ENCODE measurements at places on chromosomes 5 and 9.

DNA sequence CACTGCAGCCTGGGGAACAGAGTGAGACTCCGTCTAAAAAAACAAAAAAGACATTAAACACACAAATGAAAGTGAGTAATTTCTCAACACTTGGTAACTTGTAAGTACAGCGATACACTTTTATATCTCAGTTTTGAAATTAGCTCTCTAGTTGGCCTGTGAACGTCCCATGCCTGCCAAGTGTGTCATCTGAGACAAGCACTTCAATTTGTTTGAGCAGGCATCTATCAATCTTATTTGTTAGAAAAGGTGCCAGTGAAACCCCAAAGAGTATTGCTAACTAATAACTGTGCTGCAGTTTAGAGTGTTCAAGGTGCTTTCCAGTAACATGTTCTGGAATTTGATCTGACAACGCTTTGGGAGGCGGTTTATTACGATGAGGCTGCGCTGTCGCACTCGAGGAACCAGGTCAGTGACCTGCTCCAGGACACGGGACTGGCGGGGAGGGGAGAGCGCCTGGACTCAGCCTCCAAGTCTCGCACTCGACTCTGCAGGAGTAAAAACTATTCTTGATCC lies 1.1 kb upstream of the SPIN1 start:
- DNase-seq = no peak

DNA sequence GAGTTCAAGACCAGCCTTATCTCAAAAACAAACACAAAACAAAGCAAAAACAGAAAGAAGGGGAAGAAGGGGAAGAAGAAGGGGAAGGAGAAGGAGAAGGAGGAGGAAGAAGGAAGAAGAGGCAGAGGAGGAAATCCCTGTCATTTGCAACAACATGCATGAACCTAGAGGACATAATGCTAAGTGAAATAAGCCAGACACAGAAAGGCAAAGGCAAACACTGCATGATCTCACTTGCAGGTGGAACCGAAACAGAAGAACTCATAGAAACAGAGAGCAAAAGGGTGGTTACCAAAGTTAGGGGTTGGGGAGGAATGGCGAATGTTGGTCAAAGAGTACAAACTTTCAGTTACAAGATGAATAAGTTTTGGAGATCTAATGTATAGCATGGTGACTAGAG lies 135.4 kb downstream of the UGCG start:
- DNase-seq = no peak

DNA sequence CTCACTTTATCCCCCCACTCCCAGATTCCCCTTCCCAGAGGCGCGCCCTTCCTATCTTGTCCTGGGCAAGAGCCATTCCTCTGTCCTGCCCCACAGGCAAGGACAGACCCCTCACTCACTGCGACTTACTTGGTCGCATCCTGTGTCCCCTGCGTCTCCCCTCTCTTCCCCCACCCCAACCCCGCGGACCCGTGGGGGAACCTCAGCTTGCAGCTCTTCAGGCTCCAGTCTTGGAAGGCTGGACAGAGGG lies 542 bp downstream of the GGTA1 start:
- no peak for DNase-seq

DNA sequence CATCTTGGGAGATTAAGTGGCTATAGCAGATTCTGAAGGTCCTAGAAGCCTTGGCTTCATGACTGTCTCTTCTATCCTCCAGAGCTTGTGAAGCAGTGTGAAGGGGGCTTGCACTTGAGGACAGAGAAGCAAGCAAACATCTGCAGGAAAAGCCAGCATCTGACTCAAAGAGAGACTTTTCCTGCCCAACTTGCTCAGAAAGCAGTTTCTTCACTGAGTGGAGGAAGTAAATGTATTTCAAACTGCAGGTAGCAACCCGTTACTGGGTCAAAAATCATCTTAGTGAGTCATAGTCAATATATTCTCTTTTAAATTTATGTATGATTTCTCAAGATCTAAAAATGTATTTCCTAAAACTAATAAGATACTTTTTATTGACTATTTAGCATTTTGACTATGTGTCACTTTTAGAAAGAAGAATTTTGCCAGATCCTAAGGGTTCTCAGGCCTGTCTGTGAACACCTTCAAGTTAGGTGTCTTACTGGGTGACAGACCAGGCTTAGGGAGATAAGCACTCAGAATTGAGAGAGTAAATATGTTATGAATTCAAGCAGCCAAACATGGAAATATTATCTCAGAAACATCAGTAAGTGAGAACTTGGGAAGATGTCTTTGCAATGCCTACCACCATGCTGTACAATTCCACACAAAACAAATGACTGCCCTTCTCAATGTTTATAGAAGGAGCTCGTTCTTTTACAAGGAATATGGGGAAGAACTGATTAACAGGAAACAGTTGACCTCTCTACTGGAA lies 72.6 kb upstream of the DMAC1 start:
- DNase-seq = no peak

DNA sequence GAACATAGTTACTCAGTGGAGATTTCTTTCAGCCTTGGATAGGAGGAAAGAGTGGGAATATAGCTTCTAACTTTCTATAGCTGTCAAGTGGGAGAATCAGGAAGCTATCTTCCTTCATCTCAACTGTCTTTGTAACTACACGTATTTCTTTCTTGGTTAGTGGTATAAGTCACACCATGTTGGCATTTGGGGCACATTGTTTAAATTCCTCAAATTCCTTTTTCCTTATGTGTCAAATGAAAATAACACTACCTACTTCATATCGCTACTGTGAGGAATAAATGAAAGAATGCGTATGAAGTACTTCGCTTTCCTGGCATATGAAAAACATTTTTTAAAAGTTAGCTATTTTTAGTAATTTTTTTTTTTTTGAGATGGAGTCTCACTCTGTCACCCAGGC lies 1082.5 kb upstream of the WWC1 start:
- DNase-seq = no peak

GRCh38 chr9:134318481-134318891 lies 7.8 kb upstream of the RXRA start:
- no peak for DNase-seq

GRCh38 chr5:95029569-95030366 lies 255.1 kb downstream of the MCTP1 start:
- no peak for DNase-seq

GRCh38 chr5:68494771-68495170 lies 279.2 kb downstream of the PIK3R1 start:
- no peak for DNase-seq

- no peak for DNase-seq
Observed at GRCh38 chr9:111076519-111076918, 38.2 kb upstream of the LPAR1 start.

- DNase-seq = no peak
Observed at GRCh38 chr5:132744659-132745058, 2.6 kb upstream of the CCNI2 start.

DNA sequence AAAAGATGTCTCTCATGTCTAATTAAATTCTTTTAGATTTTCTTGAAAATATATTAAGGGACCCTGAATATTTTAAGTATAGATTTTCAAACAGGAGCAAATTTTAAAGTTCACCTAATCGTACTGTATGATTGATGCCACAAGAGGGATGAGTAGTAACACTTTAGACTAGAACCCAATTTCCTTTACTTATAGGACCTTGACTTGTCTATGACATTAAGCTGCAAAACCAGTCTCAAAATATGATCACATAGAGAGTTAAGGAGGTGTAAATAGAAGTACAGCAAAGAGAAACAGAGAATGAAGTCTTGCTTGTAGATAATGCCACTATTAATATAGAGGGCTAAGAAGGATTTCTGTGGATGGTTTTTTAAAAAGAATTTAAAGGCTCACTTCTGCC lies 312.9 kb upstream of the PRR16 start:
- no peak for DNase-seq

DNA sequence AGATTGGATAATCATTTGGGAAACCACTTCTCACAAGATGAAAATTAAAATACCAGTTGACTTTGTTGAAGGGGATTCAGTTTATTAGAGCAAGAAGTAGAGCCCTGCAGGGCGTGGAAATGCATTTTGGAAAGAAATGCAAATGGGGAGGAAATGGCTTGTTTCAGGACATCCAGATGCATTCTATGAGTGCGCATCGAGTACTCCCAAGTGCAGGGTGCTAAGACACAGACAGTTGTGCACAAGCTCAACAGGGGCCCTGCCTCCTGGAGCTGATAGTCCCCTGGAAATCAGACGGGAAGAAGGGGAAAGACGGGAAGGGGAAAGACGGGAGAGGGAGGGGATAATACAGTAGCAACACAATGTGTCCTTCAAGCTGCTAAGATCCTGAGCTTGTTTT lies 64.0 kb downstream of the NSUN2 start:
- no peak for DNase-seq

DNA sequence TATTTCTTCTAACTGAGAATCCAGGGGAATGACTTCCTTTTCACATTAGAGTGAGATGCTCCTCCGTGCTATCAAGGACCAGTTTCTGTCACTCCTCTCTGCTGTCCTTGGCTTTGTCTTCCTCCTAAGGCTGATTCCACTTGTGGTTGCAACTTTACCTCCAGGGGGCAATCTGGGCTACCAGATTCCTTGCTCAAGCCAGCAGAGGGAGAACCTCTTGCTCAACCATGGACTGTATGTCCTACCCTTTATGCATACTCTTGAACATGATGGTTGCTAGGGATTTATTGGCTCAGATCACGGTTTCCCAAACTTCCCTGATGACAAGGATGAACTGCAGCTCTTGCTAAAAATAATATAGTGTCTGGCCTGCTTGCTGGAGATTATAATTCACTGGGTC lies 24.0 kb downstream of the NNT start:
- no peak for DNase-seq

DNA sequence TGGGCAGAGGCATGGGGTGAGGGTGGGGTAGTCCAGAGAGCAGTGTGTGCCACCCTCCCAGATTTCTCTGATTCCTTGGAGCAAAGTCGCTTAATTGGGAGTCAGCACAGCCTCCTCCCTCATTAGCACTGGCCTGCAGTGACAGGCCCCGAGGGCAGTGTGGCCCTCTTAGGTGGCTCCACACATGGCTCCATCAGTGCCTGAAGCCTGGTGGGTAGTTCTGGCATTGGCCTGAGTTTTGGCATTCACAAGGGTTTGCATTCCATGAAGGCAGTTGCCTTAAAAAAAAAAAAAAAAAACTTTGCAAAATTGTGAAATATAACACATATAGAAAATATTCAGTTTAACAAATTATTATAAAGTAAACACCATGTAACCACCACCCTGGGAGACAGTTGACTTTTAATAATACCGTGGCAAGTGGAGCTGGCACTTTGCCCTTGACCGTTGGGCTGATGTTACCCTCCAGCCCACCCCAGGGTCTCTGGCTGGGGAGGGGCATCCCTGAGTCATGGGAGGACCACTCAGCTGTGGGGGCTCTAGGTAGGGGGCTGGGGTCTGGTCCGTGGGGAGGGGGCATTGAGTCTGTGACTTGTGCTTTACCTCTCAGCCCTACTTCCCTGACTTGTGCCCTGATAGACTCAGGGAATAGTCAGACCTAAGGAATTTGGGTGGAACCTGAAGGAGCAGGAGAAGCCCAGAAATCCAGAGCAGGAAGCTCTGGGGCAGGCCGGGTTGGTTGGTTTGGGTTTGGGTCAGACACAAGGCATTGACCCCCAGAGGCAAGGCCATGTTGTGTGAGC lies 51.3 kb upstream of the PITX1 start:
- no peak for DNase-seq

DNA sequence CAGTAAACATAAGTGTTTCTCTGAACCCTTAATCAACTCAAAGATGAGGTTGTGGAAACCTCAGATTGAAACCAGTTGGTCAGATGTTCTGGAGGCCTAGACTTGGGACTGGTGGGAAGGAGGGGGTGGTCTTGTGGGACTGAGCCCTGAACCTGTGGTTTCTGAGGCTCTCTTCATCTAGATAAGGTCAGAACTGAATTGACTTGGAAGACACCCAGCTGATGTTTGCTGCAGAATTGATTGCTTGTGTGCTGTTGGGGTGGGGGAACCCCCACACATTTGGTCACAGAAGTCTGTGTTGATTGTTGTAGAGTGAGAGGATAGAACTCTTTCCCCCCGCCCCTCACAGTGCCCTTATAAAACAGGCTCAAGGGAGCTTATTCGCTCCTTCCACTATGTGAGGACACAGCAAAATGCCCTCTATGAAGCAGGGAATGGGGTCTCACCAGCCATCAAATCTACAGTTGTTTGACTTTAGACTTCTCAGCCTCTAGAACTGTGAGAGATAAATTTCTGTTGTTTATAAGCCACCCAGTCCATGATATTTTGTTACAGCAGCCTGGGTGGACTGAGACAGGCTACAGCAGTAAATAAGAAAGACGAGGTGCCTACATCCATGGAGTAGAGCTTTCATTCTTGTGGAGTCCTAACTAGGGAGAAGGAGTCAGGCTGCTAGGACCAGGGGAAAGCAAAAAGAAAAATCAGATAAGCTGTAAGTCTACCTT lies 25.7 kb upstream of the UGCG start:
- DNase-seq = no peak

DNA sequence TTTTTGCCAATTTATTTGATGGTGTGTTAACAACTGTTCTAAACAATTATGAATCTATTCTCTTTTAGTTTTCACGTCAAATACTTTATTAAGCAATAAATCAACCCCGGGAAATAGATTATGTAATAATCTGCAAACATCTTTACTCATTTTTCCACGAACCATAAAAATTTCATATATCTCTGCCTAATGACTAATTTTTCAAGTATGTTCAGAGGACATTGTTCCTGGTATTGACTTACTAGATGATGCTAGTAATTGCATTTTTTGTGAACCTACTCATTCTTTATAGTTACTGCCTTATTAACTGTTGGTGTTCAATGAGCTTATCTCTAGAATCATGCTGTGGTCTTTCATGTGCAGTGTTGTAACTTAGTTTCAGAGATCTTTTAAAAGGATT lies 41.0 kb upstream of the FBN2 start:
- no peak for DNase-seq

GRCh38 chr5:94545870-94546625 lies 72.4 kb downstream of the KIAA0825 start:
- DNase-seq = no peak

GRCh38 chr5:136080483-136081216 lies 51.9 kb downstream of the TGFBI start:
- DNase-seq = peak; percentile 58

- DNase-seq = no peak
Observed at GRCh38 chr9:102499468-102499867, 495.7 kb upstream of the CYLC2 start.

DNA sequence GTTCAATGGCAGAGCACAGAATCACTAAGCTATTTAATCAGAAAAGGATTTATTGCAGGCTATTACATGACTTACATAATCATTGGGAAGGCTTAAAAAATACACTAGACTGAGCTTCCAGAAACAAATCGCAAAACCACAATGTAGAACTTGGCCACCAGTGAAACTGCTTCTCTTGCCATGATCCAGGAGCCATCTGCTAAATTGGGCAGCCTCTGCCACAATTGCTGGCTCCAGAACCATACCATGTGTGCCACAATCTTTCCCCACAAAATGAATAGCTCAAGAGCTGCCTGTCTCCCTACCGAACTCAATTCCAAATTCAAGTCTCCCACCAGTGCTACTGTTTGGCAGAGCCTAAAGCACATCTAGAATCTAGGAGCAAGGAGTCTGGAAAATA lies 9.8 kb upstream of the ERAP1 start:
- no peak for DNase-seq

- no peak for DNase-seq
Observed at GRCh38 chr5:59446356-59446755, 447.2 kb downstream of the PDE4D start.
